Head of caudate nucleus (tissue), 42 donors: ENCODE measurements at places on chromosomes 6 and 20.

DNA sequence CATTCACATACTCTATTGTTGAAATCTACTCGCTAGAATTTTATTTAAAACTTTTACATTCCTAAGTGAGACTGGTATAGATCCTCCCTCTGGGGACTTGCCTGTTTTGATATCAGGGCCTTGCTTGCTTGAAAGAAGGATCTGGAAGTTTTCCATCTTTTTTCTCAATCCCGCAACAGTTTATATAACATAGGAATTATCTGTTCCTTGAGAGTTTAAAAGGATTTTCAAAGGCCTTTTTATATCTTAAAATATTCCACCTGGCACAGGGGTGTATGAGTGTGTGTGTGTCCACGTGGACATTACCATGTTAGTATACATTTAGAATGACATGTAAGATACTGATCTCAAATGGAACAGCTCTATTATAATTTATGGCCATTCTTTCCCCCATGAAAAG, 96.3 kb downstream of the TRERF1 start:
- no peak for DNase-seq

GRCh38 chr6:63475707-63476106, 96.6 kb upstream of the LOC128125822 start:
- no peak for DNase-seq

DNA sequence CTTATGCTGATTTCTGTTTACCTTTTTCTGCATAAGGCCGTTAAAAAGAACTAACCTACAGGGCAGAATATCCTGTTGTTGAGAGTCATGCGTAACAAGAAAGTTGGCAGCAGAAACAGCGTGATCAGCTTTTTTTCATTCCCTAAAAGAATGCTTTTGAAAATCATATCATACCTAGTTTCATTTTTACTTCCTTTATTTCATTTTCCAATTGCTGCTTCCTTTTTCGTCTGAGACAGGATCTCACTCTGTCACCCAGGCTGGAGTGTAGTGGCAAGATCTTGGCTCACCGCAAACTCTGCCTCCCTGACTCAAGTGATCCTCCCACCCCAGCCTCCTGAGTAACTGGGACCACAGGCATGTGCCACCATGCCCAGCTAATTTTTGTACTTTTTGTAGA, 4.1 kb downstream of the CALHM6 start:
- DNase-seq = no peak

GRCh38 chr6:147060636-147061035, 143.6 kb upstream of the STXBP5 start:
- DNase-seq = no peak

GRCh38 chr20:17723301-17723691, 23.5 kb downstream of the BANF2 start:
- DNase-seq = no peak

GRCh38 chr6:155274106-155274505, 10.3 kb downstream of the CLDN20 start:
- no peak for DNase-seq

- no peak for DNase-seq
These were observed 340.1 kb downstream of the PHF3 start for GRCh38 chr6:63975699-63976098.

DNA sequence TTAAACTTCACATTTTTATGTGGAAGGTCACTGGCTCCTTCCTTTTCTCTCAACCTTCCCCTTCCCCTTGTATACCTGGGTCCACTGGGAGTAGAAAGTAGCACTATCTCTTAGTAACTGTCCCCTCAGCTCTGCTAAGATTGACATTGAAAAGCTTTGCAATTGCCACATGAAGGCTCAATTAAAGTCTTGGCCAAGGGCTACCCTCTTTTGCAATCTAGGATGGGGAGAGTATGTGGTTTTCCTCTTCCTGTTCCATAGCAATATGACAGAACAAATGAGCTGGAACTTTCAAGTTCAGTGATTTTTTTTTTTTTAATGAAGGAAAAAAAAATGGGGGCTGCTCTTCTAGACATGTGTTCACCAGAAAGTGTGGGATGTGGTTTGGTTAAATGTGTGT, 37.1 kb downstream of the PROKR2 start:
- DNase-seq = no peak

GRCh38 chr6:33288921-33289783, at the start of the genes PFDN6 and WDR46:
PFDN6 (plus strand) TSS chr6:33289601; CDS start chr6:33289857, 256 bp downstream.
WDR46 (minus strand) TSS chr6:33289239; CDS start chr6:33289170, 69 bp downstream.
- peak; percentile 87 for DNase-seq

- no peak for DNase-seq
These were observed 2.2 kb upstream of the TUBB2B start for GRCh38 chr6:3229566-3230178.

- no peak for DNase-seq
These were observed 505 bp upstream of the KCNK15 start for GRCh38 chr20:44745122-44745597.

GRCh38 chr6:164628302-164628931, 681.0 kb downstream of the C6orf118 start:
- no peak for DNase-seq

DNA sequence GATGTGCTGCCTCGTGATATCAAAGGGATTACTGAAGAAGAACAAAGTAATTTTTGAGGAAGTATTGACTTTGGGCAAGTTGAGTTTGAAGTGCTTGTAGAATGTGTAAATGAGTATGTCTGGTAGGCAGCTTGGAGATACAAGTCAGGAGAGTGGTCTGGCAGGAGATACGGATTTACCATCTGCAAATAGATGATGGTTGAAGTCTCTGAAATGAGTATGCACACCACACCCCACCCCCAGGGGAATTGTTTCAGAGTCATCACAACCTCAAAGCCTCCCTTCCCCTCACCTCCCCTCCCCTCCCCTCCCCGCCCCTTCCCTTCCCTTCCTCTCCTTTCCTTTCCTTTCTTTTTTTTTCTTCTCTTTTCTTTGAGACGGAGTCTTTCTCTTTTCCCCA, 16.4 kb upstream of the MCUR1 start:
- no peak for DNase-seq

- no peak for DNase-seq
These were observed 106.7 kb upstream of the CST7 start for GRCh38 chr20:24842274-24842917.

- DNase-seq = no peak
These were observed 29.4 kb downstream of the BMP7 start for GRCh38 chr20:57236813-57237584.

DNA sequence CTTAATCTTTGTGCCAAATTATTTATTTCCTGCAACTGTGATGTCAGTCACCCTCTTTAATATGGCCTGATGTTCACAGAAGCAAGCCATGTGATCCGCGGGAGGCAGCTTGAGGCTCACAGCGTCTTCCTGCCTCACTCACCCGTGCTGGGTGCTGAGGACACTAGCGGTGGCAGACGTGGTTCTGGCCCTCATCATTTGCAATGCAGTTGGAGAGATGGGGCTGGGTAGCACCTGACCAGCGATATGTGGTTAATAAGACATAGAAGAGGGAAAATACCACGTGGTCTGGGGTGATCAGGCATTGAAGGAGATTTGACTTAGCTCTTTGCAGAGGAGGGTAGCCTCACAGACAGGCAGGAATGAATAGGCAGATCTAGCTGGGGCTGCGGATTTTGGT, 264.7 kb downstream of the TMEM242 start:
- DNase-seq = no peak

- no peak for DNase-seq
These were observed 54.0 kb downstream of the IL20RA start for GRCh38 chr6:136990754-136991153.

GRCh38 chr6:52663120-52663935, 7.6 kb upstream of the TMEM14A start:
- DNase-seq = peak; percentile 39

DNA sequence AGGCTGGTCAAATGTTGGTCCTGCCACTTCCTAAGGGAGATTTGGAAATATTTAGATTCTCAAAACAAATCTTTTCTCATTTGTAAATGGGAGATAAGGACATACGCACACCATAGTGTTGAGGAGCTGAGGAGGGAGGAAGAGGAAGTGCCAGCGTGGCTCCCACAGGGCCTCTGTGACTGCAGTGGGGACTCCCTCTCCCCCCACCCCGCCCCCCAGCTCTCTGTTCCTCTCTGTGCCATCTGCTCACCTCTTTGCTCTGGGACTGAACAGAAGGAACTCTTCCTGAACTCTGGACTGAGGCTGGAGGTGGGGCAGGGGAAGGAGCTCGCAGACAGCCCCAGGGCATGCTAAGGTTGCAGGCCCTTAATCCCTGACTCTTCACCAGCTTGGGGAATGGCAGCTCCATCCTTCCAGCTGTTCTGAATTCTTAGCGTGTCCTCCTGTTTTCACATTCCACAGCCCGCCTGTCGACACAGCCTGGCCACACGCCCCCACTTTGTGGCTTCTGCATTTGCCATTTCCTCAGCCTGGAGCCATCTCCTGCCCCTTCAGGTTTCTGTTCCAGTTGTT, 11.4 kb downstream of the DDX27 start:
- peak; percentile 21 for DNase-seq

DNA sequence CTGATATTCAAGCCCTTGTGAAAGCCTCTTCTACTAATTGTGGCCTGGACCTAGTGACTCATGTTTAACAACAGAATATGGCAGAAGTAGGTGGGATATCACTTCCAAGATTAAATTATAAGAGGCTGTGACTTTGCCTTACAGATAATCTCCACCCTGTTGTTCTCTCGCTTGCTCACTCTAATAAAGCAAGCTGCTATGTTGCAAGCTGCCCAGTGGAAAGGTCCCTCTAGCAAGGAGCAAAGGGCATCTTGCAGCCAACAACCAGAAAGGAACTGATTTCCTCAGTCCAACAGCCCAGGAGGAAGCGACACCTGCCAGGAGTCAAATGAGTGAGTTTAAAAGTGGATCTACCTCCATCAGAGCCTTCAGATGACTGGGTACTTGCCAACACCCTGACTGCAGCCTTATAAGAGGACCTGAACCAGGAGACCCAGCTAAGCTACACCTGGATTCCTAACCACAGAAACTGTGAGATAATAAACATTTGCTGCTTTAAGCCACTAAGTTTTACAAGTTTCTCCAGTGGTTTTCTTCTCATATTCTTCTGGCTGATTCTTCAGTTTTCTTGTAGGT, 112.6 kb downstream of the FRK start:
- DNase-seq = no peak

- DNase-seq = no peak
These were observed 59.7 kb upstream of the MYLIP start for GRCh38 chr6:16069222-16069621.

GRCh38 chr6:87698547-87699006, 3.5 kb downstream of the AKIRIN2 start:
- no peak for DNase-seq

GRCh38 chr20:227439-228105, 514 bp downstream of the DEFB129 start:
- DNase-seq = no peak

DNA sequence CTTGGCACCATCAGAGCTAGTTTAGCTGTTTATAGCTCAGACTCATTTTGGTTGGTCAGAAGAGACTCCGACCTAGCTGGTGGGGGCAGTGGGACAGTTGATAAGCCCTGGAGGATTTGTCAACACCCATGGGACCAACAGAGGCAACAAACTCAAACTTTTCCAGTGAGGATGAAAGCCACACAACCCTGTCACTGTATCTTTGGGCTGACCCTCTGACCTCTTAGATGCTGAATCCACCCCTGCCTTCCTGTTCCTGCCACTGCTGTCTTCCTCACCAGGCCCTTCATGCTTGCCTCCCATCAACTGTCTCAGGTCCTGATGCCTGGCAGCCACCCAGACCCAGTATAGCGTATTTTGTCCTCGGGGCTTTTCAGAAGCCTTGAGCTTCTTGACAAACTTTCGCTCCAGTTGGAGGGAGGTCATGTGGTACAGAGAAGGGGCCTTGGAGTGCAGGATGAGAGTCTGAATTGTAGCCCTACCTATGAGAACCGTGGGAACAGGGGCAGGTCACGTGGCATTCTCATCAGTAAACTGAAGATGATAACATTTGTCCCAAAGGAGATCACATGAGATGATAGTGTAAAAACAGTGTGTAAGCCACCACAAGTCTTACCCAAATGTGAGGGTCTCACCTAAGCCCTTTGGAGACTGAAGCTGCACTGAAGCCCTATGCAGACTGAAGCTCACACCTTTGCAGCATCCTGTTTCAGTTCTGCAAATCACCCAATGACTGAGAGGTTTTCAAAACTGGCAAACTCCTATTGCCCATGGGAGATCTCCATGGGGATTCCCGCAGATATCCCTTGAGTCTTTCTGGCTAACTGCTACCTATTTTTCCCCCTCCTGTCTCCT, 72.0 kb upstream of the F13A1 start:
- DNase-seq = no peak

DNA sequence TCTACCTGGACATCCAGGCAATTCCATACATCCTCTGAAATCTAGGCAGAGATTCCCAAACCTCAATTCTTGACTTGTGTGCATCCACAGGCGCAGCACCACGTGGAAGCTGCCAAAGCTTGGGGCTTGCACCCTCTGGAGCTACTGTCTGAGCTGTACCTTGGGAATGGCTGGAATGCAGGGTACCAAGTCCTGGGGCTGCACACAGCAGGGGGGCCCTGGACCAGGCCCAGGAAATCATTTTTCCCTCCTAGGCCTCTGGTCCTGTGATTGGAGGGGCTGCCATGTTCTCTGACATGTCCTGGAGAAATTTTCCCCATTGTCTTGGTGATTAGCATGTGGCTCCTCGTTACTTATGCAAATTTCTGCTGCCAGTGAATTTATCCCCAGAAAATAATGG, 391.9 kb upstream of the CHD6 start:
- no peak for DNase-seq

GRCh38 chr6:156976216-156977127, 199.3 kb downstream of the ARID1B start:
- DNase-seq = no peak

GRCh38 chr6:154815938-154816820, 83.0 kb downstream of the SCAF8 start:
- DNase-seq = no peak

DNA sequence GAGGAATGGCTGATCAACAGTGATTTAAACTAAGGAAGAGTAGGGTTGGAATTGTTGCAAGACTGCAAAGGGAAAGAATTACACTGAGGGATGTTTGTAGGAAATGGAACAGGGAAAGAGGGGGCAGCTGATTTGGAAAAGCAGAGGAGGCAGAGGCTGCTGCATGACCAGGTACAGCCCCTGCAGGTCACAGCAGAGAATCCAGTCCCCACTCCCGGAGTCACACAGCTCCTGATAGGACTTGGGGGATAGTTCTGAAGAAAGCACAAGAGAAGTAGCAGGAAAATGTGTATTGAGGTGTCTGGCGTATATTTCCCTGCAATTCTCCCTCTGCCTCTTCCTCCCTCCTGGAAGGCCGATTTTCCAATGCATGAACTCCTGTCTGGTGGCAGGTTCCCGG, 92.5 kb upstream of the PDE10A start:
- no peak for DNase-seq

- peak; percentile 65 for DNase-seq
These were observed 15.2 kb downstream of the GTPBP2 start for GRCh38 chr6:43613721-43614395.

- DNase-seq = no peak
These were observed 39.6 kb upstream of the CSE1L start for GRCh38 chr20:49006446-49006980.

- no peak for DNase-seq
These were observed 684.2 kb downstream of the KIF16B start for GRCh38 chr20:15889061-15889460.

- peak; percentile 74 for DNase-seq
These were observed 59.4 kb upstream of the PTGIS start for GRCh38 chr20:49627329-49627761.

GRCh38 chr6:42748203-42748898, 2.4 kb upstream of the TBCC start:
- DNase-seq = no peak
